ENCODE measurements at places on chromosomes 5 and 9. TPM values are rescaled to one million over a fixed set of nuclear protein-coding genes. Genes with fewer than 3 reads are reported as not detected.

The TJP2 gene
- polyA plus RNA-seq, result 1.2 TPM

The QRFP gene
- 0.07 TPM for polyA plus RNA-seq

The GEMIN5 gene
- polyA plus RNA-seq, result 3.6 TPM

The TTC16 gene
- 0.33 TPM for polyA plus RNA-seq

The TPPP gene
- 0.12 TPM for polyA plus RNA-seq

The PCDHB6 gene
- polyA plus RNA-seq, result not detected

All from B cell (primary cell).